ENCODE measurements at places on chromosomes 5 and 9. TPM values are rescaled to one million over a fixed set of nuclear protein-coding genes. Genes with fewer than 3 reads are reported as not detected.
A peak's percentile ranks its signal among the peaks of the same experiment; 100 is the strongest.

Gene GABRA1
- not detected for total RNA-seq

Gene FANCC
- total RNA-seq, result 9.5 TPM

Gene CCDC152
- 0.60 TPM for total RNA-seq

Gene IFNA21
- not detected for total RNA-seq

Gene SLC4A9
- not detected for total RNA-seq

- DNase-seq, result peak; percentile 62
Measured at GRCh38 chr5:119274767-119275130, 81.1 kb upstream of the TNFAIP8 start.

GRCh38 chr5:96013254-96013653 is 51.6 kb upstream of the ELL2 start:
- no peak for DNase-seq

GRCh38 chr5:42337143-42337542 is 86.1 kb upstream of the GHR start:
- no peak for DNase-seq

- DNase-seq, result peak; percentile 80
Measured at GRCh38 chr5:1001406-1002270, 7.0 kb upstream of the NKD2 start.

DNA sequence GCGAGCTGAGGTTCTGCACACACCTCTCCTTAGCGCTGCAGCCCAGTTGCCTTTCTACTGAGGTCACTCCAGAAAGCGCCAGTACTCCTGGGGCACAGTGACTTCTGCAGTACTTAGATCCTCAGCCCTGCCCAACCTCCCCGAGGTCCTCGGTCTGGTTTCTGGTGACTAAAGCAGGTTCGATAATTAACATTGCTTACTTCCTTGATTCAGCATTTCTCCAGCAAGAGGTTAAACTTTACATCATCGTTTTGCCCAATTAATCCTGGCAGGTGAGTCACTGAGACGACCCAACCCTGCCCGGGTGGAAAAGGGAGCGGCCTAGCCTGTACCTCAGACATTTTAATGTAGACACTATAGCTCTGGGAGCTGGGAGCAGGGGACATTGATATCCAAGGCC is 77.6 kb downstream of the PLAC8L1 start:
- DNase-seq, result no peak

DNA sequence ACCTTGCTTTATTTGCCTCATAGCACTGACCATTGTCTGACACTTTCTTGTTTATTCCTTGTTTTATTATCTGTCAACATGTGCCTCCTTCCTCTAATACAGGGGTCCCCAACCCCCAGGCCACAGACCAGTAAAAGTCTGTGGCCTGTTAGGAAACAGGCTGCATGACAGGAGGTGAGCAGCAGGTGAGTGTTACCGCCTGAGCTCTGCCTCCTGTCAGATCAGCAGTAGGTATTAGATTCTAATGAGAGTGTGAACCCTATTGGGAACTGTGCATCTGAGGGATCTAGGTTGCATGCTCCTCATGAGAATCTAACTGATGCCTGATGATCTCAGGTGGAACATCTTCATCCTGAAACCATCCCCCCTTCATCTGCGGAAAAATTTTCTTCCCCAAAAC is 228.0 kb downstream of the HINT1 start:
- no peak for DNase-seq

DNA sequence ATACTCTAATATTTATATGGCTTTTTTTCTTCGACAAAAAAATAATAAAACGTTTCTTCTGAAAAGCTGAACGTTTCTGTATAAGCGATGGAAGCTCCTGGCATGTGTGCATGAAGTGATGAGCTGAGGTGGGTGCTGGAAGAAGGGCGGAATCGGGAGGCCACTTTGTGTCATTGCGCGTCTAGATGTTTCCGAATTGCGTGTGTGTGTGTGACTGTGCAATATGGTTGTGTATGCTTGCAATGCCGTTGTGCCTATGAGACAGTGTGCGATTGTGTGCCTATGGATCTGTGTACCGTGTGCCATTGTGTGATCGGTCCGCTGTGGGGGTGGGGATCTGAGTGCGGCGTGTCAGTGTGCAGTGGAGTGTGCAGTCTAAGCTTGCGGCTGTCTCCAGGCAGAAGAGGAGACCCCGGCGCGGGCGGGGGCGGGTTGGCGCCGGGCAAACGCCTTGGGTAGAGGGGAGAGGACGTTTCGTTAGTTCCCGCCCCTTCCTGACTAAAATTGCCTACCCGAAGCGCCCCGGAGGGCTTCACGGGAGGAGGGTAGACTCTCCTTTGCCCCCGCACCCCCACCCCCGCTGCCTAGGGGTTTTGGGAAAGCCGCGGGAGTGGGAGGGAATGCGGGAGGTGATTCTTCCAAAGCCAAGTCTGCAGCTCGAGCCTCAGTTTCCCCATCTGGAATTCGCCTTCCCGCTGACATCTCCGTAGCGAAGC is 24.2 kb downstream of the PCDHGC5 start:
- peak; percentile 45 for DNase-seq

GRCh38 chr5:163846512-163846911 is 341.1 kb downstream of the MAT2B start:
- peak; percentile 1 for DNase-seq

GRCh38 chr9:23777328-23777727 is 48.7 kb downstream of the ELAVL2 start:
- DNase-seq, result no peak

DNA sequence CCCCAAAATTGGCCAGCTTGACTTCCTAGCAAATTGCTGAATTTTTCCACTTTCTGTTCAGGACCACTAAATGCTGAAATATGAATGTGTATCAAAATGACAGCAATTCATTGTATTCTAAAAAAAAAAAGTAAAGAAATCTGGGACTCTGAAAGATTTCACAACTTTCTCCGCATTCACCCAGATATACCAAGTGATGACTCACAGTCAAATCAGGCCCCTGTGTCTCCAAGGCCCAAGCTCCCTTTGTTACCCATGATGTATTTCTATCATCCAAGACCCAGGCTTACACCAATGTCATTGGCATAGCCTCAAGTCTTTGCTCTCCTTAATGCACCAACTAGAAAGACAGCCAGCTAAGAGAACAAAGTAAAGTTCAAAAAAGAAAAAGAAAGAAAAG is 493.9 kb downstream of the NTRK2 start:
- DNase-seq, result peak; percentile 2

DNA sequence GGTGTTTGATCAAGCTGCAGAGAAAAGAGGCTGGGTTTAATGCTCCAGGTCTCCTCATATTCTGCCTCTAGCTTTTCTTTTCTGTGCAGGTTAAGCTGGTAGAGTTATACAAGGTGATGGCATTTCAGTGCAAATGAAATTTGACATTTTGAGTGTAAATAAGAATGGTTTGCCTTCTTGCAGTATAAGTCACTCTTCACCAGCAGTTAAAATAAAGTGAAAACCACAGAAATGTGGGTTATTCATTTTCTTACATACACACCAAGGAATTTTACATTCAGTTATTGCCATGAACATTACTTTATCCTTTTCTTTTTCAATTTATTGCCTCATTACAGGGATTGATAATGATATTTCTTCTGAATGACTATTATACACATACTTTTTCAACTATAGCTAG is 337.5 kb upstream of the PCSK5 start:
- no peak for DNase-seq

- no peak for DNase-seq
Measured at GRCh38 chr5:115487168-115487567, 57.4 kb downstream of the FEM1C start.

- peak; percentile 81 for DNase-seq
Measured at GRCh38 chr9:136991993-136992818, at the start of gene PAXX. TSS of gene PAXX (plus strand) at chr9:136992422. CDS start at chr9:136992444, 22 bp downstream.

DNA sequence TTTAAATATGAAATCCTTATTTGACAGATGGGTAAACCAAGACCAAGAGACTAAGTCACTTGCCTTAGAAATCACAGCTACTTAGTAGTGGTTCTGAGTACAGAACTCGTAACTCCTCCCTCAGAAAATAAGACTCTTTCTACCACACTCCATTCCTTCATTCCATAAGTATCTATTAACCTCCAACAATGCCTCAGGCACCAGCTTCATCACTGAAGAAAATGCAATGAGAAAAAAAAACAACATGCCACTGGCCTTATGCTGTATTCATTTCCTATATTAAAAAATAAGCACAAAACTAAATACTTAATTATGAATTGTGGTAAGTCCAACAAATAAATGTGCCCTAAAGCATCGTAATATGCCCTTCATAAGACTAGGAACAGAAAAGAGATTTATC is 13.5 kb upstream of the FREM1 start:
- no peak for DNase-seq

DNA sequence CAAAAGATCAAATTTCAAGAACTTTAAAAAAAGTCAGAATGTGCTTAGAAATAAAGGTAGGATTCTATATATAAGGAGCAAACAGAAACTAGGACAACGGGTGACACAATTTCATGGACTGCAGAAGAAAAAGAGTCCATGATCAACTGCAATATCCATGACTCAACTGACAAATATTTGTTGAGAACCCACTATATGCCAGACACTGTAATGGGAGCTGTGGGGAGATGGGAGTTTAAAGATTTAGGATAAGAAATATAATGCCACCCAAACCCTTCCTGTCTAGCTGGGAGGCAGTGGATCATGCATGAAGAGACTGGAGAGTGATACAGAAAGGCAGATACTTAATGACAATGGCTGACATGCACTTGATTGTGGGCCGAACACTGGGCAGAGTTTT is 27.6 kb upstream of the CCDC112 start:
- DNase-seq, result peak; percentile 77

GRCh38 chr5:57715296-57715695 is 232.7 kb upstream of the ACTBL2 start:
- DNase-seq, result no peak

GRCh38 chr5:51466214-51466613 is 83.0 kb downstream of the ISL1 start:
- no peak for DNase-seq

- no peak for DNase-seq
Measured at GRCh38 chr5:3353561-3353960, 242.1 kb upstream of the IRX1 start.

- peak; percentile 56 for DNase-seq
Measured at GRCh38 chr5:111779922-111780292, 22.9 kb upstream of the NREP start.

- DNase-seq, result peak; percentile 75
Measured at GRCh38 chr5:172777881-172778814, 7.2 kb upstream of the DUSP1 start.
